ENCODE measurements at places on chromosomes 12 and 14. TPM values are rescaled to one million over a fixed set of nuclear protein-coding genes. Genes with fewer than 3 reads are reported as not detected.
A peak's percentile ranks its signal among the peaks of the same experiment; 100 is the strongest.

DNA sequence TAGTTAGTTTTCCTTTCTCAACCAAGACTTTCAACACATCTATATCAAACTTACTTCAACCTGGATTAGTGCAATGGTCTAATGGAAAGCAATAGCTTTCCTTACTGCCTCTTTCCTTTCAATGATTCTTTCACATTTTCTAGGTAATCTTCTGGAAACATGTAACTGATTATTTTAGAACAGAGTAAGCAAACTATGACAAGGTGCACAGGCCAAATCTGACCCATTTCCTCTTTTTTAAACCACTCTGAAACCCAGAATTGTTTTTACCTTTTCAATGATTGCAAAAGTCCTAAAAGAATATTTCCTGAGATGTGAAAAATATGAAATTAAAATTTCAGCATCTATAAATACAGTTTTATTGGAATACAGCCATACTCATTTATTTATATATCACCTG, 81.6 kb upstream of the TMTC2 start:
- no peaks in the 10 kb centered on the region for H3K4me1 ChIP-seq
- no peak overlapping the region for H3K4me3 ChIP-seq
- no peak overlapping the region for H3K27ac ChIP-seq
- no peaks in the 10 kb centered on the region for H3K36me3 ChIP-seq
- no peaks in the 10 kb centered on the region for H3K27me3 ChIP-seq

GRCh38 chr14:58617619-58618018, 20.1 kb upstream of the DACT1 start:
- no peak overlapping the region for H3K27ac ChIP-seq
- H3K36me3 ChIP-seq, result no peaks in the 10 kb centered on the region
- H3K4me1 ChIP-seq, result no peaks in the 10 kb centered on the region
- peaks cover 1% of the 10 kb centered on the region for H3K27me3 ChIP-seq

- no peak for DNase-seq
- no peak overlapping the region for H3K27ac ChIP-seq
- H3K36me3 ChIP-seq, result no peaks in the 10 kb centered on the region
- no peak overlapping the region for H3K4me3 ChIP-seq
Measured at GRCh38 chr12:132360906-132361777, 31.8 kb upstream of the GALNT9 start.

GRCh38 chr12:53064613-53065436, 14.4 kb downstream of the SPRYD3 start:
- no peak overlapping the region for H3K27ac ChIP-seq
- peaks cover 32% of the 10 kb centered on the region for H3K4me1 ChIP-seq
- no peaks in the 10 kb centered on the region for H3K27me3 ChIP-seq
- H3K4me3 ChIP-seq, result no peak overlapping the region
- peaks cover 5% of the 10 kb centered on the region for H3K36me3 ChIP-seq

GRCh38 chr14:24695265-24696241, 61.6 kb upstream of the GZMB start:
- no peaks in the 10 kb centered on the region for H3K4me1 ChIP-seq
- H3K27me3 ChIP-seq, result no peaks in the 10 kb centered on the region
- DNase-seq, result no peak
- no peak overlapping the region for H3K27ac ChIP-seq

DNA sequence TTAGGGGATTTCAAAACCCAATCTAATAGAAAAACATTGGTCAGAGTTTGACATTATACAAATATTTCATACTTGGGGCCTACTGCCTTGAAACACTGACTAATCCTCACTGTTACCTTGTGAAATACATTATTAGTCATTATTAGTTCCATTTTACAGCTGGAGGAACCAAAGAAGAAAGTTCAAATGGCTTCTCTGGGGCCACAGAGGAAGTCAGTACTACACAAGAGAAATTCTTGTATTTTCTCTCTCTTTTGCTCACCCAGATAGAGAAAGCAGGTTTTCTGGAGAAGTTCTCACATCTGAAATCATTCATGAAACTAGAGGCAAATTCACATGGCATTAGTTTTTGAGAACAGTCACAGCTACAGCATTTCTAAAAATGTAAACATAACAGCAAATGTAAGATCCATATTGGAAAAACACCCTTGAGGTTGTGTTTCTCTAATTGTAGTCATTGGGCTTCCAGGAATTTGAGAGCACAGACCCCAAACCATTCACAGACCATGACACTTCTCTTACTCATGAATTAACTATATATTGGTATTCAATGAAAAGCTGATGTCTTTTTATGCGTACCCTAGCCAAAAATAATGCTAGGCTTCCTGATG, 83.0 kb downstream of the LLPH start:
- DNase-seq, result no peak
- H3K36me3 ChIP-seq, result no peaks in the 10 kb centered on the region
- H3K27ac ChIP-seq, result no peak overlapping the region
- no peak overlapping the region for H3K4me3 ChIP-seq
- no peaks in the 10 kb centered on the region for H3K27me3 ChIP-seq

GRCh38 chr12:57242691-57243454, 8.1 kb downstream of the STAC3 start:
- H3K27me3 ChIP-seq, result peaks cover 42% of the 10 kb centered on the region
- peaks cover 28% of the 10 kb centered on the region for H3K4me1 ChIP-seq
- H3K36me3 ChIP-seq, result no peaks in the 10 kb centered on the region
- DNase-seq, result peak; percentile 53

DNA sequence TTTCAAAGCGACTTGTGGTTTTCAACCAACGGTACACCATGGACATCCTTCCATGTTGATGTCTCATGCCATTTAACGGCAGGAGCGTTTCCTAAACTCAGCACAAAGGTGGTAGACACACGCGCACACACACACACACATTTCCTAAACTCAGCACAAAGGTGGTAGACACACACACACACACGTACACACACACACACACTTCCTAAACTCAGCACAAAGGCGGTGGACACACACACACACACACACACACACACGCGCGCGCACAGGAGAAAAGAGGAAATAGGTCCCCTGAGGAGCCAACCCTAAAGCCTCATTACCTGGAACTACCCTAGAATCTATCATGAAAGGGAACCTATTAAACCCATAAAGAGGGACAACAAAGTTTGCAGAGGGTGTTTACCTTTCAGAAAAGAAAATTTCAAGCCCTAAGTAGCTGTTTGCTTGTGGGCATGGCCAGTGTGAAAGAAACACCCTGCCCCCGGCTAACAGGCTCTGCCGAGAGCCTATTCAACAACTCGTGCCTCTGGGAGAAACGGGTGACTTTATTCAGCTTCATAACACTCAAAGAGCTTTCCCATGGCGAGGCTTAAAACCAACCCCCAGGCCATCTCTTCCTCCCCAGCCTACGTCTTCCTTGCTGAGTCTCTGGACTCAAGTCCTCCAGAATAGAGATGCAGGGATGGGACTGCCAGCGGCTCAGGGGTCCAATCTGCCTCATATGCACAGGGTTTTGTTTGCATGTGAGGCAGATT, 31.8 kb downstream of the SLC8B1 start:
- H3K4me1 ChIP-seq, result peaks cover 6% of the 10 kb centered on the region
- no peak overlapping the region for H3K4me3 ChIP-seq
- no peak overlapping the region for H3K27ac ChIP-seq
- no peaks in the 10 kb centered on the region for H3K36me3 ChIP-seq

DNA sequence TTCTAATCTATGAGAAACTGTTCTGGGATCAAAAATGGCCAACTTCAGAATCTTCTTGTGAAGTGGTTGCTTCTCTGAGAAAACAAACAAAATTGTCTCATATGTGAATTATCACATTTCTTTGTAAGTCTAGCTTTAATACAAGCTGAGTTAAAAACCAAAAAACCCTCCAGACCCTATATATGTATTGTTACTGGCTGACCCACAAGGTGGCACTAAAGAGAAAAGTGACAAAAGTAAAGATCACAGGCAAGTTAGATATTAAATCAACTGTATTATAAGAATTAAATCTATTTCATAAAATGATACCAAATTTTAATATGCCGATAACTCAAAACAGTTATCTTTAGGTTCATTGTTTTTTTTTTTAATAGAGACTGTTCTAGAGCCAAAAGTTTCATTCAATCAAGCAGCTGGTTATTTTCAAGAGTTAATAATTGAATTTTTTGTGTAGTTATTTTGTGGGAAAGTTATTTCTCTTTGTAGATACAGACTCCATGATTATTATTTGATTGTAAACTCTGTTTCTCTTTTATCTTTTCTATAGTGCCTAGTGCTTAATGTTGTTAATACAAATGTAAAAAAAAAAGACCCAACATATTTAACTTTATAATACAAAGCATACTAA, 7.5 kb upstream of the TRHDE start:
- no peaks in the 10 kb centered on the region for H3K36me3 ChIP-seq
- H3K4me3 ChIP-seq, result no peak overlapping the region
- no peaks in the 10 kb centered on the region for H3K4me1 ChIP-seq
- H3K27me3 ChIP-seq, result no peaks in the 10 kb centered on the region
- DNase-seq, result peak; percentile 3

DNA sequence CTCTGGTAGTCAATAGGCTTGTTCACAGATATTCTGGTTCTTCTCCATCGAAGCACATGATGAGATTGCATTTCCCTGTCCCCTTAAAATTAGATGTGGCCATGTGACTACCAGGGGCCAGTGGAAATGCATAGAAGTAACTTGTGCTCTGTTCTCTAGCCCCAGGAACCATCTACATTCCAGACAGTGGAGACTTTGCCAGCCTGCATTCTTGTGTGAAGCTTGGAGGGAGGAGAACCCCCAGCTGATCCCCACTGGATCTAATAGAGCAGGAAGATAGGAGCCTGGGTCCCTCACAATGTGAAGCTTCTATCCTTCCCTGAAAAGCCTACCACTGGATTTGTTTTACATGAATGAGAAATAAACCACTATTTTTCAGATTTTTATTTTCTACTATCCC, 130.1 kb downstream of the KITLG start:
- H3K27ac ChIP-seq, result no peak overlapping the region
- H3K4me1 ChIP-seq, result no peaks in the 10 kb centered on the region
- H3K36me3 ChIP-seq, result no peaks in the 10 kb centered on the region
- no peak overlapping the region for H3K4me3 ChIP-seq

GRCh38 chr12:26346736-26347135, 151.4 kb downstream of the SSPN start:
- DNase-seq, result no peak
- H3K4me3 ChIP-seq, result no peak overlapping the region
- H3K36me3 ChIP-seq, result no peaks in the 10 kb centered on the region
- H3K27me3 ChIP-seq, result no peaks in the 10 kb centered on the region
- no peak overlapping the region for H3K27ac ChIP-seq
- H3K4me1 ChIP-seq, result no peaks in the 10 kb centered on the region

C12orf54 gene
- not detected for polyA plus RNA-seq

GALNT16 gene
- polyA plus RNA-seq, result 0.51 TPM

CEBPE gene
- polyA plus RNA-seq, result not detected

NELL2 gene
- polyA plus RNA-seq, result 0.11 TPM

SDSL gene
- 15.5 TPM for polyA plus RNA-seq

AKT1 gene
- 186 TPM for polyA plus RNA-seq
